Activated T-cell treated with anti-CD3 and anti-CD28 coated beads for 24 hours (primary cell): ENCODE measurements at places on chromosomes 2 and 18.

GRCh38 chr2:217812170-217812569 lies 190.6 kb downstream of the TNS1 start:
- DNase-seq, result no peak

DNA sequence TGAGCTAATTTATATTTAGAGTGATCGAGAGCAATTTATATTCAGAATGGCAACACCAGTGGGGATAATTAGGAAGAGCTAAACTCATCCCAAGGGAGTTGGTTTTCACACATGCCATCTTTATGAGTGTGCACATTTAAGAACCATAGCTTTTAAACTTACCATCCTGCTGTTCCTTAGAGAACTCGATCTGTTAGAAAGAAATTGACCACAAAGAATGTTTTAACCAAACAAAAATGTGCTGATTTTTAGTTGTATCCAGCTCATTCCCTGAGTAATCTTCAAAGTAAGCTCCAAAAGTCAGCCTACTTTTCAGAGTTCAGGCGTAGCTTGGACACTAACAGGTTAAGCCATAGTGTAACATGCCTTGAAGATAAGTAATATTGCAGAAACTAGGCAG lies 12.6 kb downstream of the MYL1 start:
- DNase-seq, result no peak

DNA sequence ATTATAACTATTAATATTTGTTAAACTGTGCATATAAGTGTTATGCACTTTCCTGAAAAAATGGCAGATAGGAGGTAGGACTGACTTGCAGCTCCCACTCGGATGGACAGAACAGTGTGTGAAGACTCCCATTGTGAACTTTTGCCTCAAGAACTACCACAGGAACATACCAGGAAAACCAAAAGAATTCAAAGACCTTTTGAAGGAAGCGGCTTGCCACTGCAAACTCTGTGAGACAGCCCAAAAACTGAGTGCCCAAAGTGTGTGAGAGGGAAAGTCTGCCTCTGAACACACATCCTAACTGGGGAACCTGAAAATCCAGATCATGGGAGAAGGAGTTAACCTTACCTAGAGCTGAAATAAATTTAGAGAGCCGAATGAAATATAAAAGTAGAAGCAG lies 171.0 kb downstream of the ZBTB7C start:
- no peak for DNase-seq

- no peak for DNase-seq
These were observed 31.7 kb downstream of the PCARE start for GRCh38 chr2:29042561-29043075.

GRCh38 chr2:119049968-119050704 lies 108.1 kb downstream of the MARCO start:
- no peak for DNase-seq

DNA sequence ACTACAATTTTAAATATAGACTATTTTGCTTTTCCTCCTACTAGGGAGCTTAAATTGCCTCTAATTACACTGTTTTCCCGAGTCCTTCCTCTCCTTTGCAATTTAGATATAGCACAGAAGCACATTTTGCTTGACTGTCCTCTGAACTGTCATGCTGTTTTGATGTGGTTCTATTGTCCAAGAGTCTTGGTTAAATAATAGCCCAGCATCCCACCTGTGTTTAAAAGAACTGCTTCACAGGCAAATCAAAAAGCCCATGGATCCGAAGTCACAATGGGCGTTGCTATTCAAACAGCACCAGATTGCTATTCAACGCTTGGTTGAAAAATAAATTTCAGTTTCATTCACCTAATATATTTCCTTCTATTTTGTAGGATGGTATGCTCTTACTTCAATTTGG lies 22.3 kb upstream of the ACTR3 start:
- DNase-seq, result no peak

- no peak for DNase-seq
These were observed 36.7 kb downstream of the MAPRE2 start for GRCh38 chr18:35077937-35078336.

DNA sequence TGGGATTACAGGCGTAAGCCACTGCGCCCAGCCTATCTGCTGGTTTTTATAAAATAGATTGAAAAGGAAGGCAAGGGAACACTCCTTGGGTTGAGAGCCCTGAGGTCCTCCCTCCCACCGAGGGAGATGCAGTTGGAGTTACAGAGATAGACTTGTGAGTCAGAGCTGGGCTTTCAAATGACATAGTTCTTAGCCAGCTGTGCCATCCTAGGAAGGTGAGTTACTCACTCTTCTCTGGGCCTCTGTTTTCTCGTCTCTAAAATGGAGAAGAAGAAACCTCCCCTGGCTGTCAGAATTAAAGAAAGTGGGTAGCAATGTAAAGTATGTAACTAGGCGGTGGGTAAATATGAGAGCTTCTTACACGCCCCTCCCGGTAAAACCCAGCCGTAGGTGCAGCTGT lies 2.4 kb downstream of the LRRFIP1 start:
- DNase-seq, result no peak

DNA sequence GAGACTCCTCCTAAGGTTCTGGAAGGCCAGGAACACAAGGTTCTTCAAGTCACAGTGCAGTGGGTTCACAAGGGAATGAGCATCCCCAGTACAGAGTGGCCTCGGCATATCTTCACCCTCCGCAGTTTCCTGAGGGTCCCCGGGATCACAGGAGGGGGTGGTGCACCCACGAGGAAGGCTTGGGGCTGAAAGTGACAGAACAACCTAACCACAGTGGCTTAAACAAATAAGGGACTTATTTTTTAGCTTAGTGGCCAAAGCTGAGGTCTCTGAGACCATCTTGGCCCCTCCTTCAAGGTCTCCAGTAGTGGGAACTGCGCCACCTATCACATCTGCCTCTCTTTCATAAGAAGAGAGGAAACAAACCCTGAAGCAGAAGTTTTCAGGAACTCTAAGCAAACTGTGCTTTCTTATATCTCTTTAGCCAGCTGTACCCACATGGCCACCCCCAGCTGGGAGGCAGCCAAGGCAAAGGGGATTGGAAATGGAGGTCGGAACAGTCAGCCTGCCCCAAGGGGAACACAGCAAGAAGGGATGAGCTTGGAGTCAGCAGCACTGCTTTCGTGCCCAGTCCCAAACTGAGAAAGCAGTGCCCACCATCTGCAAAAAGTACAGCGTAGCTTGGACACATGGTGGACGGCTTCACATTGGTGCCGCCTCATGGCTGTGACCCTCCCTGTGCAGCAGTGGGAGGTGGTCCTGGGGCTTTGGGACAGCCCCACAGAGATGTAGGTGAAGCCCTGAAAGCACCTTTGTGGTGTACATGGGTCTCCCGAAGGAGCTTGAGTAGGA lies 260.0 kb upstream of the ID2 start:
- no peak for DNase-seq

DNA sequence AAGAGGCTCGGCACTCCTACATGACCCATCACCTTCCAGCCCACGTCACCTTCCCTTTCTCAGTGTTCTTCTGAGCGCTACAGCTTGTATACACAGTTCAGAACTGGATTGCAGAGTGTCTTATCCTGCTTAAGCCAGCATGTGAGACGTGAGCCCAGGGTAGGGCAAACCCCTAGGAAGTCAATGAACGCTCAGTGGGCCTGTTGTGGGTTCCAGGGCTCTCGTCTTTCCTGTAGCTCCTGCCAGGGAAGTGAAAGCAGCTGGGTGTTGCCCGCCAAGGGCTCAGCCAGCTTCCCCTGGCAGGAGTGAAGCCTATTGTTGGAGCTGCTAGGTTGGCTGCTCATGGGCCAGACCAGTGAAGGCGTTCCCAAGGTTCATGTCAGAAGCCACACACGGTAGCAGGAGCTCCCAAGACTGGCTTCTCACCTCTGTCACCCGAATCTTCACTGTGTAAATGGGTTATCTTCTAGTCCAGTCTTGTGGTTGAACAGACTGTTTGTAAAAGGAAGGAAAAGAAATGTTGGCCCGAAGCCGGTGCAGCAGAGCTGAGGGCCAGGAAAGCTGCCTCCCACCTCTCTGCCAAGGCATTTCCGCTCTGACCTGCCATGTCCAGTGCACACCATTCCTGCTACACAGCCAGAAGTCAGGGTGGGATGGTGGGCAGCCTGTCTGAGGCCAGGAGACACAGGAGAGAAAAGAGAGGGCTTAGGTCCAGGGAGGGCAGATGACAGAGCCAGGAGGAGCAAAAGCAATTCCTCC lies 69.6 kb upstream of the RMDN2 start:
- no peak for DNase-seq

GRCh38 chr18:63157293-63158011 lies 162.1 kb downstream of the BCL2 start:
- no peak for DNase-seq

GRCh38 chr2:205139822-205140463 lies 542.4 kb upstream of the NRP2 start:
- no peak for DNase-seq

DNA sequence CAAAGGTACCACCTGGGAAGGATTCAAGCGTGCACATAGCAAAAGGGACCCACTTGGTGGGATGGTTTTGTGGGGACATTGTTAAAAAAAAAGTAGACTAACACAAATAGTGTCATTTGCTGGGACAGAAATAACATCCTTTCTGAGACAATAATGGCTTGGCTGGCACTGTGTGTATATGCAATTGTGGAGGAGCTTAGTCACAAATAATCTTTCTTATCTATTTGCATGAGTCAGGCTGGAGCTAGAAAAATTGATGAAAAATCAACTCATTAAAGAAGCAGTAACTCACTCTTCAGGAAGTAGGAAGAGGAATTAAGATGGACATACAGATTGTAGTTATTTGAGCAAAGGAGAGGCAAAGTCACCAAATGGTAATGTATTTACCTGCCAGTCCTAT lies 29.5 kb upstream of the ITGB6 start:
- no peak for DNase-seq

GRCh38 chr2:1153920-1154319 lies 203.3 kb downstream of the SNTG2 start:
- DNase-seq, result no peak

DNA sequence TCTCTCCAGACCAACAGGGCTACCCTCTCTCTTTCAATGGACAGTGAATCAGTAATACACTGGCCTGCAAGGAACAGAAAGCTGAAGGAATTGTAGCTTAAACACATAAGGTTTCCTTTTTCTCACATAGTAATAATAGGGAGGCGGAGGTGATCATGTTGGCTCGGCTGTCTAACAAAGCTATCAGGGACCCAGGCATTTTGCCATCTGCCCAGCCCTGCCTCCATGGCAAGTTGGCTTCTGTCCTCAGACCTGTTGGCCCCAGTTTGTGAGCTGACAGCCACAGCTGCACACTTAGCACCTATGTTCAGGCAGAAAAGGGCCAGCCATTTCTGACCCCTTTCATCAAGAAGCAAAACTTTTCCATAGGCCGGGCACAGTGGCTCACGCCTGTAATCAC lies 2.0 kb upstream of the CHRNG start:
- no peak for DNase-seq

DNA sequence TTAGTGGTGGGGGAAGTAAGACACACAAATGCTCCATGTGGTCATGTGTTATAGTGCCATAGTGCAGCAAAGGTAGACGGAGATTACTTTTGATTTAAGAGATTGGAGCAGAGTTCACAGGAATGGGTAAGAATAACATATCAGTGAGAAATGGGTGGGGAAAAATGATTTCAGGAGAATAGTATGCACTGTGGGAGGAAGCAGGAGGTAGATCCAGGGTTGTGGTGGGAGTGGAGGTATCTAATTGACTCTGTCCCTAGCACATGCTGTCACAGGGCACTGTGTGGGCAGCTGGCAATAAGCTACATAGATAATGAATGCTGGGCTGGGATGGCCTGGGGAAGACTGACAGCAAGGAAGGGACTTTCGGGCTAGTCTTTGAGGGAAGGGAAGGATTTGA lies 65.3 kb downstream of the STAT1 start:
- no peak for DNase-seq

DNA sequence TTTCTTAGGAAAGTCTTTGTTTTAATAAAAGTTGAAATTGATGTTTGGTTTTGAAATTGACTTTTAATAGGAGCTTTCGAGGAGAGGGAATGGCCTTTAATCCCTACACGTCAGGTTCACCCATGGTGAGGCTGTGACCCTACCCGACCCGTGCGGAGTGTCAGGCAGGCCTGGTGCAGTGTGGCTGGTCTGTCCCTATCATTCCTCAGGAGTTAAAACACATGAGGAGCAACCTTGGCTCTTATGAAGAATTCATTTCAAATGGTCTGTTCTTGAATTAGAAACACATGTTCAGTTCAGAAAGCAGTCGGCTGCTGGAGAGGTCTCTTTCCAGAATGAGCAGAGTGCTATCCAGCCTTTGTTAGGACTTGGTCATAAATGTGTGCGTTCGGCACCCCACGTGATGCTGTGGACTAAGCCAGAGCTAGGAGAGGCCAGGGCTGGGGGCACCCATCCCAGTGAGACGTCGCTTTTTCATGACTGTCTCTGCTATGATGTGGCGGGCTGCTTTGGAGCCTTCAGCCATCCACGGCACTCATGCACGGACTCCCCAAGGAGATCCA lies 54.7 kb downstream of the EMILIN2 start:
- no peak for DNase-seq
